Chondrocyte (in vitro differentiated cells): ENCODE measurements at places on chromosomes 16 and 17.

GRCh38 chr17:30148376-30148775, 31.8 kb downstream of the NSRP1 start:
- no peak for DNase-seq

GRCh38 chr17:34981538-34982241, 1.4 kb downstream of the LIG3 start:
- no peak for DNase-seq

DNA sequence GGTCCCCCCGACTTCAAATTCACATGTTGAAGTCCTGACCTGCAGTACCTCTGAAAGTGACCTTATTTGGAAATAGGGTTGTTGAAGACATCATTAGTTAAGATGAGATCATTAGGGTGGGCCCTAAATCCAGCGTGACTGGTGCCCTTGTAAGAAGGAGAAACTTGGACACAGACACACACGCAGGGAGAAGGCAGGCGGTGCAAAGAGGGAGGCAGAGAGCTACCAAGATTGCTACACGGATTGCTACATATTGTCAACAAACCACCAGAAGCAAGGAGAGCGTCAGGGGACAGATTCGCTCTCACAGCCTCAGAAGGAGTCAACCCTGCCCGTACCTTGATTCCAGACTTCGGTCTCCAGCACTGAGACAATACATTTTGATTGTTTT, 6.8 kb upstream of the WBP2 start:
- DNase-seq = no peak

- DNase-seq = peak; percentile 56
These were observed 340.0 kb downstream of the C16orf95 start for GRCh38 chr16:86977076-86977676.

DNA sequence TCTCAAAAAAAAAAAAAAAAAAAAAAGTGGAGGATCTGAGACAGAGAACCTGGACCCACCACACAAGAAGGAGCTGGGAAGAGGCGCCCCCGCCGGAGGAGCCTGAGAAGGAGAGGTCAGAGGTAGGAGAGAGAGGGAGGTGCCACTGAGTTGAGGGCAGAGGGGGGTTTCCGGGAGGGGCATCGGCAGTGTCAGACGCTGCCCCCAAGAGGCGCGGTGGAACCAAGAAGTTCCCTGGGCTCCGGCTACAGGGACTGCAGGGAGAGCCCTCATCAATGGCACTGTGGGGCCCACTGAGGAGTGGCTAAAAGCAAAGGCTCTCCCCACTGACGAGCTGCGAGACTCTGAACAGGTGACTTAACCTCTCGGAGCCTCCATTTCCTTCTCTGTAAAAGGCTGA, 4.2 kb downstream of the CCDC42 start:
- DNase-seq = no peak

DNA sequence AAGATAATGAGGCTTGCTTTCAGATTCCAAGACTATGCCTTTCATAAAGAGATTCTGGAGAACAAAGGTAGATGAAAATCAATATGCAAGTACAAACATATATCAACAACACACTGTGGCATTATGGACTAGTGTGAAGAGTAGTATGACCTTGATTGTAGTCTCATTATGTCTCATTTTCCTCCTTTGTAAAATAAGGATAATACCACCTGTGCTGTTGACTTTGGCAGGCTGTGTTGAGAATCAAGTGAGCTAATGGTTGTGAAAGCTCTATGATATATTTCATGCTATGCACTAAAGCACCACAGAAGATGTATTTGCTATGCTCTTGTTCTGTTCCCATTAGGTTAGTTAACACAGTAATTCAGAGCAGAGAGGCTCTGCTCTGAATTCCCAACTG, 78.5 kb upstream of the NACA2 start:
- DNase-seq = no peak

DNA sequence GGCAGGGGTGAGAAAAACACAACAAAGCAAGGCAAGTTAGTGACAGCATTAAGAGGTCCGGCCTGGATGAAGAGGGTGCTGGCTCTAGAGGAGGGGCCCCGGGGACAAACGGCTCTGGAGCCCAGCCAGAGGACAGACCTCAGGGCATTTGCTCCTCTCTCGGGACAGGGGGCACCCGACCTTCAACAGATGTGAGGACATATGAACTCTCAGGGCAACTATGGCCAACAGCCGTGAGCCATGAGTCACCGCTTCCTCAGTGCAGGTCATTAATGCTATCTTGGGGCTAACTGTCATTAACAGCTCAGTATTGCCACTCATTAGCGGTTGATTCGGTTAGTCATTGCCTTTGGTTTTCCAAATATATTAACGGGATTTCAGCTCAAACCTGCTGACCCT, 9.7 kb upstream of the ARL5C start:
- no peak for DNase-seq
